H7 (cell line): ENCODE measurements at places on chromosomes 3 and 15. TPM values are rescaled to one million over a fixed set of nuclear protein-coding genes. Genes with fewer than 3 reads are reported as not detected.

The EFCAB12 gene
- 0.10 and 0.44 TPM in 2 replicates for total RNA-seq

The FILIP1L gene
- total RNA-seq: 0.07 and 0.30 TPM in 2 replicates

The DNAH12 gene
- total RNA-seq: not detected in 2 replicates

The GUCA1C gene
- total RNA-seq: not detected in 2 replicates

The LMLN gene
- 2.1 and 3.7 TPM in 2 replicates for total RNA-seq

The RLBP1 gene
- 0.15 TPM in 1 of 2 replicates, not detected in the other for total RNA-seq

The ATP2B2 gene
- 0.04 and 0.21 TPM in 2 replicates for total RNA-seq
